Central memory CD8-positive, alpha-beta T cell (primary cell): ENCODE measurements at places on chromosomes 12 and 14.

DNA sequence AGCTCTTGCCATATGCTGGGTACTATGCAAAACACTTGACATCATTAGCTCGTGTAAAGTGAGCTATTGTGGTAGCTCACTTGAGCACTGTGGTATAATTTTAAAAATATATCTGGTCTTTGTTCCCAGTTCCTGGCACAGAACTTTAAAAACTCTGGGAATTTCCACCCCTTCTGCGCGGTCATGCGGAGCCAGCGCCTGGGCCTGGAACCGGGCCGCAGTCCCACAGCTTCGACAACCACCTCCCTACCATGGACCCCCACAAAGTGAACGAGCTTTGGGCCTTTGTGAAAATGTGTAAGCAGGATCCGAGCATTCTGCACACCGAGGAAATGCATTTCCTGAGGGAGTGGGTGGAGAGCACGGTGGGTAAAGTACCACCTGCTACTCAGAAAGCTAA is 123.1 kb downstream of the NUAK1 start:
- H3K27me3 ChIP-seq: peaks cover 24% of the 10 kb centered on the region
- no peaks in the 10 kb centered on the region for H3K4me1 ChIP-seq

GRCh38 chr12:16359512-16360491 is 12.4 kb downstream of the MGST1 start:
- no peak overlapping the region for H3K4me3 ChIP-seq
- H3K27me3 ChIP-seq: no peaks in the 10 kb centered on the region
- H3K27ac ChIP-seq: no peak overlapping the region
- H3K4me1 ChIP-seq: no peaks in the 10 kb centered on the region
- peaks cover 1% of the 10 kb centered on the region for H3K36me3 ChIP-seq

GRCh38 chr12:62846491-62846890 is 88.5 kb downstream of the PPM1H start:
- H3K4me1 ChIP-seq: no peaks in the 10 kb centered on the region
- no peak for DNase-seq
- no peak overlapping the region for H3K4me3 ChIP-seq
- H3K36me3 ChIP-seq: no peaks in the 10 kb centered on the region
- peaks cover 23% of the 10 kb centered on the region for H3K27me3 ChIP-seq

DNA sequence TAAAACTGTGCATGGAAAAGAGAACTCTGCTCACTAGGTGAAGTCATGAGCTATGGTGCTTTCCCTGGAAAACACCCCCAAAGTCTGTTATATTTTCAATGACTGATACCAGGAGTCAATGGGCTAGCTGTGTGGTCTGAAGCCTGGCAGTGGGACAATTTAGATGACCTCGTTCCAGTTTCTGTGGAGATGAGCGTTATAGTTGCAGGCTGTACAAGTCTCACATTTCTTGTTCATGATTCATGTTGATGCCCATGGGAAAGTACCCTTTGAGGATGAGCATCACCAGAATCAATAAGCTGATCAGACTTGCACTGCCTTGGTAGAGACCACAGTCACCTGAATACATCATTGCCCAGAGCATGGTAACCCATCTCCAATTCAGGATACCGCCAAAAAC is 70.7 kb downstream of the NOVA1 start:
- no peak overlapping the region for H3K4me3 ChIP-seq
- no peaks in the 10 kb centered on the region for H3K27me3 ChIP-seq
- no peak overlapping the region for H3K27ac ChIP-seq
- no peaks in the 10 kb centered on the region for H3K36me3 ChIP-seq

DNA sequence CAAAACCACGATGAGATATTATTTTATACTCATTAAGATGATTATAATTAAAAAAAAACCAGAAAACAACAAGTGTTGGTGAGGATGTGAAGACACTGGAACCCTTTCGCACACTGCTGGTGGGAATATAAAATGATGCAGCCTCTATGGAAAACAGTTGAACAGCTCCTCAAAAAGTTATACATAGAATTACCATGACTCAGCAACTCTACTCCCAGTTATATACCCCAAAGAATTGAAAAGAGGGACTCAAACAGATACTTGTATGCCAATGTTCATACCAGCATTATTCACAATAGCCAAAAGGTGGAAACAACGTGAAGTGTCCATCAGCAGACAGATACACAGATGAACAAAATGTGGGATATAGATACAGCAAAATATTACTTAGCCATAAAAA is 53.1 kb downstream of the TAOK3 start:
- peaks cover 59% of the 10 kb centered on the region for H3K4me1 ChIP-seq
- no peak for DNase-seq
